ENCODE measurements at places on chromosomes 7 and 10. TPM values are rescaled to one million over a fixed set of nuclear protein-coding genes. Genes with fewer than 3 reads are reported as not detected.

DNA sequence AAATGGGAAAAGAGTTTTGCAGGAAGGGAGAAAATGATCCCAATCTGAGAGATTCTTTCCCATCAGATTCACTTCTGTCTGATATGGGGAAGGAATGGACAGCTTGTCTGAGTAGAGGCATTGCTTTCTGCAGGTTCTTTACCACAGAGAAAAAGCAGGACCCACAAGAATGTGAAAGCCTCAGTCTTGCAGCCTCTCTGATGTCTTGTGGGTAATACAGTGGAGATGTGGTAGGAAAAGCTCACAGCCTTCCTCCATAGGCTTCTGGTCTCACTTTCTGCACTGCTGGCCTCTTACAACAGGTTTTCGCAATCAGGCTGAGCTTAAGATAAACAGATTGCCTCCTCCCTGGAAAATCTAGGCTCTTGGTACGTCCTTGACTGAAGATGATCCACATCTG, 551 bp downstream of the IFIT1 start:
- peak overlapping the region; percentile 65 for H3K4me3 ChIP-seq
- H3K27ac ChIP-seq, result peak overlapping the region; percentile 82
- peaks cover 69% of the 10 kb centered on the region for H3K4me1 ChIP-seq
- H3K36me3 ChIP-seq, result no peaks in the 10 kb centered on the region

GRCh38 chr10:75061709-75062505, 49.5 kb upstream of the SAMD8 start:
- no peaks in the 10 kb centered on the region for H3K27me3 ChIP-seq
- H3K4me3 ChIP-seq, result no peak overlapping the region
- H3K27ac ChIP-seq, result peak overlapping the region; percentile 29
- no peaks in the 10 kb centered on the region for H3K36me3 ChIP-seq

GRCh38 chr10:69222157-69223027, 2.3 kb downstream of the HKDC1 start:
- no peak overlapping the region for H3K27ac ChIP-seq
- no peak for DNase-seq

DNA sequence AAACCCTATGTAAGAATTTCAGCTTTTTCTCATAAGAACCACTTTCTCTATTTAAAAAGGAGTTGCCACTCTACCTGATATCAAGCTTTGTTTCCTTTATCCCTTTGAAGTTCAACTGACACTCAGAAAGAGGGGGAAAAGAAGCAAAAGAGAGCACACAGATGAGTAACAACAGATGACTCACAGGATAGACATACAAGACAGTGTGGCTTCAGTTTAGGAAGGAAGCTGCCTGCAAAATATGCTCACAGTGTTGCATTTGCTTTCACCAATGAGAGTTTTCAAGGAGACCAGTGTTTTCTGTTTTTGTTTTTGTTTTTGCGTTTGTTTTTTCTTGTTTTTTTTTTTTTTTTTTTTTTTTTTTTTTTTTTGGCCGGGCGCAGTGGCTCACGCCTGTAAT, 1181.6 kb downstream of the DNAJB9 start:
- no peak for DNase-seq
- H3K27me3 ChIP-seq, result no peaks in the 10 kb centered on the region
- H3K4me3 ChIP-seq, result no peak overlapping the region
- H3K4me1 ChIP-seq, result no peaks in the 10 kb centered on the region
- no peak overlapping the region for H3K27ac ChIP-seq

GRCh38 chr7:151774951-151775350, 102.0 kb downstream of the PRKAG2 start:
- H3K4me3 ChIP-seq, result no peak overlapping the region
- H3K36me3 ChIP-seq, result peaks cover 4% of the 10 kb centered on the region
- H3K4me1 ChIP-seq, result peaks cover 14% of the 10 kb centered on the region
- no peak overlapping the region for H3K27ac ChIP-seq
- H3K27me3 ChIP-seq, result no peaks in the 10 kb centered on the region
- no peak for DNase-seq

DNA sequence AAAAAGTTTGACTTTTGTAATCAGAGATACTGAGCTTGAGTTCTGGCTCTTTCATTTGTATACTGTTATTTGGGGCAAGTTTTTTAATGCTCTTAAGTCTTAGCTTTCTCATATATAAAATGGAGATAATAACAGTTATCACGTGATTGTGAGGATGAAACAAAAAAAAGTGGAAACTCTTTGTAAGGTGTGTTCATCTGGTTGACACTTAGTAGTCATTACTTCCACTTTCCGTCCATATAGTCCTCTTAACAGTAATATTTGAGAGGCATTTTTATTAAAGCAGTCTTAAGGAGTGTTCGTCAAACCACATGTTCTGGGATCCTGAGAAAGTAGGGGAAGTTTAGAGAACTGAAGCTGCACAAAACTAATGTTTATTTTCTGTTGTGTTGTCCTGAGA, 65.6 kb downstream of the PTEN start:
- no peak for DNase-seq
- H3K4me3 ChIP-seq, result no peak overlapping the region
- H3K4me1 ChIP-seq, result peaks cover 53% of the 10 kb centered on the region
- H3K36me3 ChIP-seq, result peaks cover 8% of the 10 kb centered on the region
- no peak overlapping the region for H3K27ac ChIP-seq

DNA sequence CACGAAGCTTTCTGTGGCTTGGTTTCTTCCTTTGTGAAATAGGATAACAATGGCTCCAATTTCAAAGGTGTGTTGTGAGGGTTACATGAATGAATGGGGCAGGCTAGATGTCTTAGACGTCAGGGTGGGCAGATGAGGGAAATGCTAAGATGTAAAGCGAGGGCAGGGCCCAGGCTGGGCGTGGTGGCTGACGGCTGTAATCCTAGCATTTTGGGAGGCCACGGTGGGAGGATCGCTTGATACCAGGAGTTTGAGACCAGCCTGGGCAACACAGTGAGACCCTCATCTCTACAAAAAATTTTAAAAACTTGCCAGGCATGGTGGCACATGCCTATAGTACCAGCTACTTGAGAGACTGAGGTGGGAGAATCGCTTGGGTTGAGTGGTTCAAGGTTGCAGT, 607.7 kb upstream of the FOXK1 start:
- H3K36me3 ChIP-seq, result no peaks in the 10 kb centered on the region
- H3K27ac ChIP-seq, result no peak overlapping the region
- H3K4me3 ChIP-seq, result no peak overlapping the region
- H3K27me3 ChIP-seq, result no peaks in the 10 kb centered on the region

DNA sequence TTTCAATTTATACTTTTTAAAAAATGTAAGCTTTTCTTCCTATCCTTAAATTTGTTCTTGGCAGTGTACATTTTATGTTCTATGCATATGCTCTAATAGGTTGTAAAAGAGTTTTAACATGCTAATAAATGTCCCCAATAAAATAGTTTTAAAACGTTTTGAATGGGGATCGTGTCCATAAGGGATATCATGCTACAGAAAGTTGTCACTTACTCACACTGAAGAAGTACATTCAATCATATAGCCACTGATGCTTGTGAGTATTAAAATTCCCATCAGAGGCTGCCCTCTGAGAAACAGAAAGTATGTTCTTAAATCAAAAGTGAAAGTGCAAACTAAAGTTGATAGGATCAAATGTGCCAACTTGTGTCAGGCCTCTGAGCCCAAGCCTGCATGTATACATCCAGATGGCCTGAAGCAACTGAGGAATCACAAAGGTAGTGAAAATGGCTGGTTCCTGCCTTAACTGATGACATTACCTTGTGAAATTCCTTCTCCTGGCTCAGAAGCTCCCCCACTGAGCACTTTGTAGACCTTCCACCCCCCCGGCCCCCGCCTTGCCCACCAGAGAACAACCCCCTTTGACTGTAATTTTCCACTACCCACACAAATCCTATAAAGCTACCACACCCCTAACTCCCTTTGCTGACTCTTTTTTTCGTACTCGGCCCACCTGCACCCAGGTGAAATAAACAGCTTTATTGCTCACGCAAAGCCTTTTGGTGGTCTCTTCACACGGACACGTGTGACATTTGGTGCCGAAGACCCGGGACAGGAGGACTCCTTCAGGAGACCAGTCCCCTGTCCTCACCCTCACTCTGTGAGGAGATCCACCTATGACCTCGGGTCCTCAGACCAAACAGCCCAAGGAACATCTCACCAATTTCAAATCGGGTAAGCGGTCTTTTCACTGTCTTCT, 877 bp upstream of the NOD1 start:
- H3K4me3 ChIP-seq, result peak overlapping the region; percentile 76
- DNase-seq, result no peak
- H3K4me1 ChIP-seq, result peaks cover 49% of the 10 kb centered on the region
- H3K36me3 ChIP-seq, result no peaks in the 10 kb centered on the region
- no peaks in the 10 kb centered on the region for H3K27me3 ChIP-seq

Gene CDNF
- 0.52 TPM for total RNA-seq

Gene SHTN1
- total RNA-seq, result 8.6 TPM

Gene EPO
- total RNA-seq, result not detected
